ENCODE measurements at places on chromosomes 4 and X.

GRCh38 chr4:26051240-26051639, 137.2 kb downstream of the SMIM20 start:
- peak; percentile 80 for DNase-seq

- DNase-seq = no peak
Observed at GRCh38 chr4:76803522-76803921, 94.4 kb downstream of the SOWAHB start.

GRCh38 chr4:167238226-167238625, 3.9 kb upstream of the SPOCK3 start:
- DNase-seq = no peak

GRCh38 chr4:7295911-7296660, 103.7 kb downstream of the SORCS2 start:
- DNase-seq = no peak

DNA sequence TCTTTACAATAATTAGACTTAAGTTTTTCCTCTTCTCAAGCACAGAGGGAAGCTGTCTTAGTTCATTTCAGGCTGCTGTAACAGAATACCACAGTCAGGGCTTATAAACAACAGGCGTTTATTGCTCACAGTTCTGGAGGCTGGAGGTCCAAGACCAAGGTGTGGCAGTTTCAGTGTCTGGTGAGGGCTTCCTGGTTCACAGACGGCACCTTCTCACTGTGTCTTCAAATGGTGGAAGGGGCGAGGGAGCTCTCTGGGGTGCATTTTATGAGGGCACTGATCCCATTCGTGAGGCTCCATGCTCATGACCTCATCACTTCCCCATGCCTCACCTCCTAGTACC, 115.7 kb upstream of the MXRA5 start:
- no peak for DNase-seq

Measured in skin of body (tissue), 3 donors.